Panc1 (cell line): ENCODE measurements at places on chromosomes 11 and 22.

DNA sequence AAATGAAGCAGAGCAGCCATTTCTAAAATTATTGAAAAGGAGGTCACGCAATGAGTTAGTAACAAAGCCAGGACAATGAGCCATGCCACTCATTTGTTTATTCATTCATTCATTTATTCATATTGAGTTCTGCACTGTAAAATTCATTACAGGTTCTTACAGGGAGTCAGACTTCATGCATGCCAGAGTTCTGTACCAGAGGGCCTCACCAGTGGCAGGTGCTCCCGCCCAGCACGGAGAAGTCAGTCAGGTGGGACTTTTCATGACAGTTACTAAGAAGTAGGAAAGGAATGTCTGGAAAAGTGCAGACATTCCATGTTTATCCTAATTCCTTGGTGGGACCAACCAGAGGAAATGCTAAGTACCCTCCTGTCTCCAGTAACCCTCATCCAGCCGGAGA lies 217.5 kb upstream of the BLID start:
- no peak for DNase-seq

DNA sequence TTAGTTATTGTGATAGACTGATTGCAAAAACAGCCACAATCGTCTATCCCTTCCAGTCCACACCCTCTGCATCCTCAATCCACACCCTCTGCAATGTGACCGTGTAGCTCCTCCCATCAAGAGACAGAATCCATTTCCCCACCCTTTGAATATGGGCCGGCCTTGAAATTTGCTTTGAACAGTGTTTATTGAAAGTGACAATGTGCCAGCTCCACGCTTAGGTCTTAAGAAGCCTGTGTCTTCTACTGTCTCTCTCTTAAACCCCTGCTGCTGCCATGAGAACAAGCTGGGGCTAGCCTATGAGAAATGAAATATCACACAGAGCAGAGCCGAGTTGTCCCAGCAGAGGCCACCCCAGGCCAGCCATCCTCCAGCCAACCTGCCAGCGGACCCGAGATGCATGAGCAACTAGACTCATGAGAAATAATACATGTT lies 22.3 kb upstream of the MICAL2 start:
- DNase-seq, result no peak

GRCh38 chr11:110200241-110200640 lies 96.2 kb downstream of the RDX start:
- no peak for DNase-seq

GRCh38 chr11:14774721-14775120 lies 117.3 kb downstream of the CYP2R1 start:
- no peak for DNase-seq

DNA sequence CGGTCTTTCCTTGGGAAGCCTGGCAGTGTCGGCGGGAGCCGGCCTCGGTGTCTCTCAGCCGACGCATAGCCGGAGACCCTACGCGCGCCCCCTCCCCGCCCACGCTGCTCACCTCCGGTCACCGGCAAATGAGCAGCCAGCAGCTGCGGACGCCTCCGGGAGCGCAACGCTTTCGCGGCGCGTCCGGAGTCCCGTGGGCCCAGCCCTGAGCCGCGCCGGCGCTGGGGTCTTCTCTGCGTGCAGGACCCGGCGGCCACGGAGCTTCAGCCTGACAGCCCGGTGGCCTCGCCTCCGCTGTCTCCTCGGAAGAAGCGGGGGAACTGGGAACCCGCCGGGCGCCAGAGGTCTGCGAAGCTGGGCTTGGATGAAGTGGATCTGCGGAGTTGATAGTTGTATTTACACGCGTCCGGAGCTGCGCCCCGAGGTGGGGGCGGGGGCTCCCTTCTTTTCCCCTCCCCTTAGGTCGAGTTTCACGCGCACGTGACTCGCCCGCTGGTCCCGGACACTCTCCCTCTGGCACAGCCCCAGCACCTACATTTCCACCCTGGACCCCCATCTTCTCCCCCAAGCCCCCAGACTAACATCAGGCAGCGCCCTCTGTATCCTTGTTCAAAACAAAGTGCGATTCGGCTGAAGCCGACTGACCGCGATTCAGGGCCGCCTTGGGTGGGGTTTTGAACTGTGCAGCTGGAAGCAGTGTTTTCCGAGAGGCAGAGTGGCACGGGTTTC lies at the start of gene SLC43A1:
TSS of gene SLC43A1 (minus strand) at position 371 of the 729 bp plus-strand sequence. CDS start 1,591 bp downstream, outside the sequence.
- no peak for DNase-seq

GRCh38 chr11:131663405-131664200 lies 293.2 kb downstream of the NTM start:
- no peak for DNase-seq

DNA sequence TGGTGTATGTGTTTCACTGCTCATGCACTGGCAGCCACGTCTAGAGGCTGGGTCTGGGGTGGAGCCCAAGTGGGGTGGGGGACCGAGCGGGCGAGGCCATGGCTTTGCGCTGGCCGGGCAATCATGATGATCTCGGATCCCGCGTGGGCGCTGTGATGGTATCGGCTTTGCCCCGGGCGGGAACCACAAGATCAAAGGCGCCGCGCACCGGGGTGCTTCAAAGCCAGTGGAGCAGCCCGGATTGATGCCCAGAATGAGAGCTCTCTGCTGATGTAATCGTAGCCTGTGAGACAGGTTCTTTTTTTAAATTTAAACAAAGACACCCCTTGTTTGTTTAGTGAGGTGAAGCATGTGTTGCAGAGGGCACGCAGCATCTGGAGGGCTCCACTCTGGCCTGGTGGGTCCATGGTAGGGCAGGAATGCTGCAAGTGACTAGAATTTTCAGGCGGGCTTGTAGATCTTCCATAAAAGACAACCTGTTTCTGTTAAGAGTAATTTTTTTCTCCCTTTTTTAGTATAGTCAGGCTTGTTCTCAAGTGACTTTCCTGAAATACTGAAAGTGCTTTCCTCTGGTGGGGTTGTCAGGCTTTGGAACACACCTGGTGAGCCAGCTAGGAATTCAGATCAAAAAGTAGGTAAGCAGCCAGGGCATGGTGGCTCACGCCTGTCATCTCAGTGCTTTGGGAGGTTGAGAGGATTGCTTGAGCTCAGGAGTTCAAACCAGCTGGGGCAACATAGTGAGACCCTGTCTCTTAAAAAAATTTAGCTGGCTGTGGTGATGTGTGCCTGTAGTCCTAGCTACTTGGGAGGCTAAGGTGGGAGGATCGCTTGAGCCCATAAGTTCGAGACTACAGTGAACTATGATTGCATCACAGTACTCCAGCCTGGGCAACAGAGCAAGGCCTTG lies 40.7 kb downstream of the ZNRF3 start:
- no peak for DNase-seq

- DNase-seq, result no peak
Measured at GRCh38 chr22:33573479-33573878, 346.8 kb downstream of the LARGE1 start.

- DNase-seq, result no peak
Measured at GRCh38 chr11:116657842-116658825, 114.7 kb downstream of the BUD13 start.

DNA sequence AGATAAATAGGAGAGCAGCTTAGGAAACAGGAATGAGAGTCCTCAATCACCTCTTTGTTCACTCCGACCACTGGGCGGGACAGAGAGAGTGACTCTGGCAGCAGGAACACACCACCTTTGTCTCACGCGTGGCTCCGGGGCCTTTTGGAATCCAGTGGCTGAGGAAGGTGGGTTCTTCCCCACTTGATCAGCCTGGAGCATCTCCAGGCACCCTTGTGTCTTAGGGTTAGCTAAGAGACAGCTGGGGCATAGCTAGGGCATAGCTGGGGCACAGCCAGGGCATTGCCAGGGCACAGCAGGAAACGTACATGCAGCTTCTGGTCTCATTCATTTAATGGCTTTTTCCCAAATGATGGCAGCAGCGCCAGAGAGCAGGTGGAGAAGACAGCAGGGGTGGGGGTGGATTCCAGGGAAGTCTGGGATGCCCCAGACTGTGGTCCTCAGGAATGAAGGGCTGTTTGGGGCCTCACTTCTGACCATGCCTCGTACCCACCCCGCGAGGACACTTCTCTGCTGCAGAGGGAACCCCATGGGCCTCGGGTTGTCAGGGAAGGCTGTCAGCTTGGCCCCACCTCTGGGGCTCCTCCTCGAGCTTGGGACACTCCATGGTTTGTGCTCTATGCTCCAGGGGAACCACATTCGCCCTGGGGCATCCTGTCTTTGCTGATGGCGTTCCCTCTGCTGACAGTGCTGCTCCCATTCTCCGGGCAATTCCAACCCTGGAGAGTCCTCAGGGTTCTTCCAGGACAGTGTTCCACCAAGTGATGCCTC lies 30.4 kb upstream of the SHANK2 start:
- DNase-seq, result no peak

DNA sequence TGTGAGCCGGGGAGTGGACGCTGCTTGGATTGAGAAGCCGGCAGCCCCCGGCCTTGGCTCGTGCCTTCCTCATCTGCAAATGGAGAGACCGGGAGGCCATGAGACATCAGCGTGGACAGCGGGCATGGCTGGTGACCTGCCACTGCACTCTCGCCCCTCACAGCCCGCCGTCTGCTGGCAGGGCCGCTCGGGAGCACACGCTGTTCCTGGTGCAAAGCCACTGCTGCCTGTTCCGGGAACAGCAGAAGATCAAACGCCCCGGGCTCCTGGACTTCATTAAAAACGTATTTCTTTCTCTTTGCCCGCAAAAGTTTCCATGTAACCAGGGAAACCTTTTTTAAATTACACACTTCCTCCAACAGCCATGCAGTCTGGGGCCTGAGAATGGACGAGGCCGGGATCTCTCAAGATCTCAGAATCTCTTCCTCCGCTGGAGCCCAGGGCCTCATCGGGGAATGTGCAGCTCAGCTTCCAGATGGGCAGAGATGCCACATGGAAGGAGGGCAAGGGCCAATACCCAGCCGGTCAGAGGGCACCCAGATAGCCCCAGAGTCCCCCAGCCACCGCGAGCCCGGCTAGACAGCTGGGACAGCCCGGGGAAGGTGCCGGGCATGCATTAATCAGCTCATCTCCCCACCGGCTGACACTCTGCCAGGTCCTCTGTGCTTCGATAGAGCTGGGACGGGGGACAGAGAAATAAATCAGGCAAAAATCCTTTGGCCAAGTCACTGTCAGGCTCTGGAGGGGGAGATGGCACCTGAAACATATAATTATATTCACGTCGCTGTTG lies 62.8 kb upstream of the PRR5 start:
- no peak for DNase-seq

- DNase-seq, result no peak
Measured at GRCh38 chr11:65213322-65214211, 31.8 kb downstream of the CAPN1 start.

DNA sequence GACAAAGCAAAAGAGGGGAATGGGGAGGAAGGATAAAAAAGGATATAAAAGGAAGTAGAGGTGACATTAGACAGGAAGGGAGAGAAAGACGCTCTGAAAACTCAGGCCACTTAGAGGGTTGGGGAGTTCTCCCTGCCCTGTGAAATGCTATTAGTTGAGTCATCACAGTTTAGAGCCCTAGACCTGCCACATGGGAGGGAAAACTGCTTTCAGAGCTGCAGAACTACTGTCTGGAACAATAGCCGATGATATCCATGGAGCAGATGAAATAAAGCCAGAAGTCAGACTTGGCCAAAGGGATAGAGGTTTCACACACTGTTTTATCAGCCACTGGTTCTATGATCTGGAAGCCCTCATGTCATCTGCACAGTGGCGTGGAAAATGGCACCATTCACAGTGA lies 157.9 kb downstream of the NCAM1 start:
- no peak for DNase-seq

DNA sequence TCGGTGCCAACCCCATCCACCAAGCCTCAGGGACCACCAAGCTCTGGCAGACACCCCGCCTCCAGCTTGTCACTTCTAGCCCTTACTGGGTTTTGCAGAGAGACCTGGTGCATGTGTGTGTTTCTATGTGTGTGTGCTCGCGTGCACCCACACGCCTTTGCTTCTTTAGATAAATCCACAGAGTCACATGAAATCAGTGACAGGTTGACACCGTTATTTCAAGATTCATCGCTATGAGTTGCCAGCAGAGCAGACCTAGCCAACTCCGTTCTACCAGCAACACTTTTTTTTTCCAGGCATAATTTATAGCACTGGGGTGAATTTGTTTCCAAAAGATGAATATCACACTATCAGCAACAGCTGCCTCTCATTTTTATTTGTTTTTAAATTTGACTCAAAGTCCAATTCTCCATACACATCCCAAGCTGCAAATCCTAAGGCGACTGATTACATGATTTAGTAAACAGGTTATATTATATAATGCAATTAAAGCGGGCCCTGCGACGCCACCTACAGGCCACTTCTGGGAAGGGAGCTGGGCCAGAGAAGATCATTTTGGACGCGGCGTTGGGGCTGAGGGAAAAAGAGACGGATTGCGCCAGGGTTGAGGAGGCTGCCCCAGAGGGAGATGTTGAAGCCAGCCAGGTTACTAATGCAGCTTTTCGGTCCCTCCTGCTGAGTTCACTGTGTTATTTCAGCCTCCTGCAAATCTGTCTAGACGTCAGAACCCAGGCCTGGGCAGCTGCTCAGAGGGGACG lies 150.5 kb downstream of the FEZ1 start:
- no peak for DNase-seq
